ENCODE measurements at places on chromosomes 2 and 18. TPM values are rescaled to one million over a fixed set of nuclear protein-coding genes. Genes with fewer than 3 reads are reported as not detected.

- H3K27me3 ChIP-seq = no peaks in the 10 kb centered on the region
- no peak overlapping the region for H3K4me3 ChIP-seq
- H3K27ac ChIP-seq = no peak overlapping the region
- no peaks in the 10 kb centered on the region for H3K4me1 ChIP-seq
- DNase-seq = no peak
- H3K36me3 ChIP-seq = no peaks in the 10 kb centered on the region
Measured at GRCh38 chr18:13161276-13161899, 57.2 kb upstream of the LDLRAD4 start.

DNA sequence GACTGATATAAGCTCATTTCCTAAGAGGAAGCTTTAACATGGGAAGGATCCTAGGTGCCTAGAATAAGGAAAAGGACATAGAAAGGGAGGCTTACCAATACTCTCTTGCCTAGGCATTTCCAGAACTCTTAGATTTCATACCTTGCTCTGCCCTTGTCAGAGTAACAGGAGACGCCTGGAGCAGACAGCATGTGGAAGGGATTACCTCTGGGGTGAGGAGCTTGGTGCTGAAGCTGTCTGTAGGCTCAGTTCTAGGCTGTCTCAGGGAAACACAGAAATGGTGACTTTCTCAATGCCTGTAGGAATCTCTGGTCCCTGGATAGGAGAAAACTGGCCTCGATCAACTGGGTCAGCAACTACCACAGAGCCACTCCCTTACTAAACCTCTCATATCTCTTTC lies 150.0 kb downstream of the SLC4A3 start:
- no peak overlapping the region for H3K27ac ChIP-seq
- no peak for DNase-seq
- H3K4me1 ChIP-seq = no peaks in the 10 kb centered on the region
- H3K4me3 ChIP-seq = no peak overlapping the region
- H3K27me3 ChIP-seq = no peaks in the 10 kb centered on the region

GRCh38 chr2:28681158-28681571 lies 70.5 kb upstream of the PPP1CB start:
- DNase-seq = no peak
- peaks cover 25% of the 10 kb centered on the region for H3K4me1 ChIP-seq
- H3K27ac ChIP-seq = no peak overlapping the region
- no peak overlapping the region for H3K4me3 ChIP-seq

GRCh38 chr2:199261239-199261638 lies 196.5 kb downstream of the SATB2 start:
- H3K4me1 ChIP-seq = no peaks in the 10 kb centered on the region
- no peaks in the 10 kb centered on the region for H3K27me3 ChIP-seq
- H3K4me3 ChIP-seq = no peak overlapping the region
- H3K36me3 ChIP-seq = no peaks in the 10 kb centered on the region
- H3K27ac ChIP-seq = no peak overlapping the region

DNA sequence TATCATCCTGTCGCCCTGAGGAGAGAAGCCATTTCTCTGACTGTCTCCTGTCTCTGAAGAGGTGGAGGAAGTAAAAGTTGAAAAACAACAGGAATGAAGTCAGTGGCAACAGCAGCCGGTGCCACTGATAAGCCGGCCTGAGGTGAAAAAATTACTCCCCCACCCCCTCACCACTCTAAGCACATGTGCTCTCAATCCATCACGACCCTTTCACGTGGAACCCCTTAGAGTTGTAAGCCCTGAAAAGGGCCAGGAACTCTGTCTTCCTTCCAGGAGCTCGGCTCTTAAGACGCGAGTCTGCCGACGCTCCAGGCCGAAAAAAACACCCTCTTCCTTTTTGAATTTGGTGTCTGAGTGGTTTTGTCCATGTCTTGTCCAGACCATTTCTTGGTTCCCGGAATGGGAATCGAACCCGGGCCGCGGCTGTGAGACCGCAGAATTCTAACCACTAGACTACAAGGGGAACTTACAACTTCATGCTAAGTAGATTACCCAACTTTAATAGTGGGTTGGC lies 40.7 kb upstream of the TRIM43 start:
- no peak overlapping the region for H3K27ac ChIP-seq
- H3K36me3 ChIP-seq = no peaks in the 10 kb centered on the region
- no peaks in the 10 kb centered on the region for H3K4me1 ChIP-seq
- peaks cover 7% of the 10 kb centered on the region for H3K27me3 ChIP-seq
- H3K4me3 ChIP-seq = no peak overlapping the region

DNA sequence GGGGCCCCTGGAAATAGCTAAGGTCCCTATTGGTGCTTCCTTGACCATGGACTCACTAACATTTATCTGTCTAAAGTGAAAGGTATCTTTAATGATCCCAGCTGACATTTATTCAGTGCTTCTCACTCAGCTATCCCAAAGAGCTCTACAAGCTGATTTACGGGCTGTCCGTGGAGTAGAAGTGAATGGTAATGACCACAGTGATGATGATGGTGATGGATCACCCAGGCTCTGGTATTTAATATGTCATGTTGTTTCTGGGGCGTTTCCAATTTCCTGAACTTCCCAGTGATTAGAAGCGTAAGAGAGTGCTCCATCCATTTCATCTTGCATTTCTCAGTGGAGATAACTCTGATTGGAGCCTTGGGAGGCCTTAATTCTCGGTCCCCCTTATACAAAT lies 304.3 kb downstream of the HRH4 start:
- H3K4me1 ChIP-seq = no peaks in the 10 kb centered on the region
- H3K27me3 ChIP-seq = no peaks in the 10 kb centered on the region
- no peak for DNase-seq
- H3K4me3 ChIP-seq = no peak overlapping the region

The CCDC68 gene
- 13.6 TPM for total RNA-seq
